Transverse colon (tissue), 4 donors: ENCODE measurements at places on chromosomes 2 and 18.

DNA sequence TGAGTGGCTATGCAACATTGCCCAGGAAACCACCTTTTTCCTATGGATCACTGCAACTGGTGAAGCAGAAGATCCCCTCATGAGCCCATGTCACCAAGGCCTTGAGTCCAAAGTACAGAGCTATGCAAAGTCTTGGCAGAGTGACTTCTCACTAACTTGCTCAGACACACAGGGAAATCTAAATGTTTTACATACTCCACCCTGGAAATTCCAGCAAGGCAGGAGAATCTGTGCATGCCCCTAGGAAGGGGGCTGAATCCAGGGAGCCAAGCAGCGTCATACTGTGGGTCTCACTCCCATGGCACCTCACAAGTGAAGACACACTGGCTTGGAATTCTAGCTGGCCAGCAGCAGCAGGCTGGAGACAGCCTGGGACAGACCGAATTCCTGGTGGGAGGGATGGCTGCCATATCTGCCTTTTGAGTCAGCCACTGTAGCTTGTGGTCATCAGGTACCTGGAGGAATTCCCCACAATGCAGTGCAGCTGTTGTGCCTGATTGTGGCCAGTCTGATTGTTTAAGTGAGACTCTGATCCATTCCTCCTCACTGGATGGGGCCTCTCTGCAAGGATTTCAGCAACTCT is 1817.4 kb downstream of the SUCLG1 start:
- H3K36me3 ChIP-seq: no peaks in the 10 kb centered on the region
- no peaks in the 10 kb centered on the region for H3K4me1 ChIP-seq
- DNase-seq: no peak
- no peaks in the 10 kb centered on the region for H3K27me3 ChIP-seq

- H3K27ac ChIP-seq: no peak overlapping the region
- H3K36me3 ChIP-seq: no peaks in the 10 kb centered on the region
- no peaks in the 10 kb centered on the region for H3K27me3 ChIP-seq
- no peak overlapping the region for H3K4me3 ChIP-seq
- no peaks in the 10 kb centered on the region for H3K4me1 ChIP-seq
These were observed 833.8 kb upstream of the PIK3C3 start for GRCh38 chr18:41121116-41121826.

DNA sequence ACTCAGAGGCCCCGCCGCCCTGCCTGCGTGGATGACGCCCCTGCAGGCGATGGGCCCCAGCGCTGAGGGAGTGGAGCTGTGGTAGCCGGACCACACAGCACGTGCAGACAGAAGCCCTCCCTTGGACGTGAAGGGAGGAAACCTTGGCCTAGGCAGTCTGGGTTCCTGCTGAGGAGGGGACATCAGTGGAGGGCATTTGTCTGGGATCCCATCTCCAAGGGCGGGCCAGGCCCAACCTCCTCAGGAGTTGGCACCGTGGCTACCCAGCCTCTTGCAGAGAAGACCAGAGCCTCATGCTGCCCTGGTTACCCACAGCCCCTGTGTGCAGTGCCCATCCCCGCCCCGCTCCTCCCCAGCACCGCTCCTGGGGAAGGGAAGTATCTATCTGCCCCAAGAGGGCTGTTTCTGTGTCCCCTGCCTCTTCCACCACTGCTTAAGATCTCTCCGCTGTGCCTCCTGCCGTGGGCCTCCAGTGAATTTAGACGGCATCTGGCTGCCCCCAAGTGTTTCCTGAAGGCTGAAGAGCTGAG is 241.8 kb downstream of the KLHL29 start:
- no peaks in the 10 kb centered on the region for H3K27me3 ChIP-seq
- H3K27ac ChIP-seq: no peak overlapping the region
- peaks cover 1% of the 10 kb centered on the region for H3K4me1 ChIP-seq
- no peak overlapping the region for H3K4me3 ChIP-seq
- DNase-seq: no peak
- no peaks in the 10 kb centered on the region for H3K36me3 ChIP-seq

DNA sequence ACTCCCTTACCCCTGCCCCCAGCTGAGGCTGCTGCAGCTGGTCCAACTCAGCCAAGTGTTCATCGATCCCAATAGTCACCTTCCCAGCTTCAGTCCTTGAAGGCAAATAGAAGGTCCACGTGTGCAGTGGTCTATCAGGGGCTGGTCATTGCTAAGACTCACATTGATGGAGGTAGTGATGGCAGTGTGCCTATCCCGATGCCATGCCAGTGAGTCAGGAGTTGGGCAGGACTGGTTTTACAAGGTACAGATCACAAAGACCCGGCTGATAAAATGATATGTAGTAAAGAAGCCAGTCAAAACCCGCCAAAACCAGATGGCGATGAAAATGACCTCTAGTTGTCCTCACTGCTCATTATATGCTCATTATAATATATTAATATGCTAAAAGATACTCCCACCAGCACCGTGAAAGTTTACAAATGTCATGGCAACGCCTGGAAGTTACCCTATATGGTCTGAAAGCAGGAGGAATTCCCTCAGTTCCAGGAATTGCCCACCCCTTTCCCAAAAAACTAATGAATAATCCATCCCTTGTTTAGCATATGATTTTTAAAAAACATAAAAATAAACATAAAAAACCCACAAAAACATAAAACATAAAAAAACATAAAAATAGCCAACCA is 2.9 kb upstream of the C2orf80 start:
- H3K4me3 ChIP-seq: no peak overlapping the region
- no peaks in the 10 kb centered on the region for H3K27me3 ChIP-seq
- H3K27ac ChIP-seq: no peak overlapping the region
- H3K4me1 ChIP-seq: no peaks in the 10 kb centered on the region
- no peak for DNase-seq

DNA sequence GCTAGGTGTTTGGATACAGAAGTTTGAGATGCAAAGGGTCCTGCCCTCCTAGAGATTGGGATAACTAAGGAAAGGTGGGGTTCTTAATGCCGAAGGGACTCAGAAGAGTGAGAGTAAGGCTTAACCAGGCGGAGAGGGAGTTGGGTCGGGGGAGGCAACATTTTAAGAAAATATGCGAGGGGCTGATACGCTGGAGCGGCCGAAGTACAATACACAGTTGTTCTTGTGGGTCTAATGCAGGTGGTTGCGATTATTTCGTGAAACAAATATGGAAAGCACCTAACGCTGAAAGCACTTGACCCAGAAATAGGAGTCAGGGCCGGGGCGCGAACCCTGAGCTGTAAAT is 344 bp upstream of the MRPL33 start:
- no peaks in the 10 kb centered on the region for H3K36me3 ChIP-seq
- H3K27ac ChIP-seq: peak overlapping the region; percentile 95
- DNase-seq: no peak
- peak overlapping the region; percentile 88 for H3K4me3 ChIP-seq
- H3K27me3 ChIP-seq: no peaks in the 10 kb centered on the region

GRCh38 chr2:240623531-240624010 is 1.7 kb upstream of the GPR35 start:
- no peak overlapping the region for H3K27ac ChIP-seq
- DNase-seq: no peak

- no peaks in the 10 kb centered on the region for H3K36me3 ChIP-seq
- no peaks in the 10 kb centered on the region for H3K27me3 ChIP-seq
- DNase-seq: no peak
These were observed 14.0 kb downstream of the MBD2 start for GRCh38 chr18:54210463-54210862.

DNA sequence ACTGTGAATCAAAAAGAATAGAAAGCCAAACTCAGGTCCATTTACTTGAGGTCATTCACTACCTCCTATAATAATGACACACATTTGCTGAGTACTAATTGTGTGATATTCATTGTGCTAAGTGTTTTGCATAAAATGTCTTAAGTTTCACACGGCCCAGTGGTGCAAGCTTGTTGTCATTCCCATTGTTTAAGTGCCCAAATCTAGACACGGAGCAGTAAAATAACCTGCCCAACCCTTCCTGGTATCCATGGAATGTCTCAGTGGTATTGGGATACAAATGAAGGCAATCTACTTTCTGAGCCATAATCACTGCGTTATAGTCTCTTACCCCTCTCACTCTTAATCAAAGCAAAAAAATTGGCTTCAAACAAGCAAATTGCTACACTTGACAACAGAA is 233.3 kb downstream of the NCKAP5 start:
- no peaks in the 10 kb centered on the region for H3K4me1 ChIP-seq
- H3K27ac ChIP-seq: no peak overlapping the region
- no peaks in the 10 kb centered on the region for H3K27me3 ChIP-seq
- DNase-seq: no peak
- no peak overlapping the region for H3K4me3 ChIP-seq

DNA sequence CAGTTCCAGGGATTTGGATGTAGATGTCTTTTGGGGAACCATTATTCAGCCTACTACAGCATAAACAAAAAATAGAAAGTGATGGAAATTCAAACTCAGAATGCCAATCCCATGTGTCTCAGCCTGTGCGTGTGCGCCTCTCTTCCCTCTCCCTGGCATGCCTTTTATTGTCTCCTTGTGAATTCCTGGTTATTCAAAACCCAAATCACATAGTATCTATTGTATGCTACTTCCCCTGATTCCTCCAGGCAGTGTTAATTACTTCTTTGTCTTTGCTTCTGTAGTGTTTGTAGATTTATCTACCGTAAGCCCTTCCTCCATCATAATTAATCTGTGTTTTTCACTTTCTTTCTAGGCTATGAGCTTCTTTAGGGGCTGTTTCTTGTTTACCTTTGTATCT is 38.9 kb downstream of the RHBDD1 start:
- H3K27me3 ChIP-seq: no peaks in the 10 kb centered on the region
- no peak for DNase-seq
- H3K27ac ChIP-seq: no peak overlapping the region

GRCh38 chr2:169090133-169090820 is 20.9 kb downstream of the DHRS9 start:
- H3K4me1 ChIP-seq: peaks cover 13% of the 10 kb centered on the region
- H3K27me3 ChIP-seq: no peaks in the 10 kb centered on the region
- H3K4me3 ChIP-seq: no peak overlapping the region

DNA sequence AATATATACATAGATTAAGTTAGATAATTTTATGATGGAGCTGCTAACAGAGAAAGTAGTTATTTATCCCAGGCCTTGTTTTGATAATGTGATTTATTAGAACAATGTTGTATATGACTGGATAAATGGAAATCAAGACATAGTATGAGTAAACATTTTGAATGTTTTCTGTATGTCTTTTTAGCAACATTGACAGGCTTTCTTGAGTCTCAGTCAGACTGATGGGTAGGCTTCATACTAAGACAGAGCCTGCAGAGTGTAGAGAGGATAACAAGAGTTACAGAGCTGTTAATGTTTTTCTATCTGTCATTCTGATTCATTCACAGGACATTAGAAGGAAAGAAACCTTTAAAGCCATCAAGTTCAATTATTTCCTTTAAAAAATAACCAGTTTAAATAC is 478.5 kb downstream of the LRP1B start:
- no peaks in the 10 kb centered on the region for H3K4me1 ChIP-seq
- no peak overlapping the region for H3K27ac ChIP-seq
- H3K4me3 ChIP-seq: no peak overlapping the region
- no peaks in the 10 kb centered on the region for H3K36me3 ChIP-seq
- DNase-seq: no peak

GRCh38 chr18:31648966-31649429 is 35.4 kb downstream of the B4GALT6 start:
- H3K27ac ChIP-seq: no peak overlapping the region
- no peaks in the 10 kb centered on the region for H3K36me3 ChIP-seq
- no peak for DNase-seq
- H3K27me3 ChIP-seq: no peaks in the 10 kb centered on the region

DNA sequence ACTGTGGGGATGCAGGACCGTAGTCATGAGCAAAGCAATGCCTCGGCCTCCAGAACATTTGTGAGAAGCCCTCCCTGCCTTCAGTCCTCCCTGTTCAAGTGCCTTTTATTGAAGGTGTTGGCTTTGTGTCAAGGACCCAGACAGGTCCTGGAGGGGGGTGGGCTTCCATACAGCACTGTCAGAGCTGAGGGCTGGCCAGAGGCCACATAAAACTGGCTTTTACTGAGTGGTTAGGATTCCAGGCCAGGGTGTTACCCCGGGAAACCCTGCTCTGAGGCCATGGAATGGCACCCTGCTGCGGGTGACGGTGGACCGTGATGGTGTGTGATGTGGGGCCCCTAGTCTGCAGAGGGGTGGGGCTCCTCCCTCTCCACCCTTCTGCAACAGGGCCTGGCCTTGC is 41.6 kb downstream of the TOGARAM2 start:
- no peak overlapping the region for H3K27ac ChIP-seq
- no peak for DNase-seq
- no peaks in the 10 kb centered on the region for H3K27me3 ChIP-seq
- H3K36me3 ChIP-seq: no peaks in the 10 kb centered on the region

DNA sequence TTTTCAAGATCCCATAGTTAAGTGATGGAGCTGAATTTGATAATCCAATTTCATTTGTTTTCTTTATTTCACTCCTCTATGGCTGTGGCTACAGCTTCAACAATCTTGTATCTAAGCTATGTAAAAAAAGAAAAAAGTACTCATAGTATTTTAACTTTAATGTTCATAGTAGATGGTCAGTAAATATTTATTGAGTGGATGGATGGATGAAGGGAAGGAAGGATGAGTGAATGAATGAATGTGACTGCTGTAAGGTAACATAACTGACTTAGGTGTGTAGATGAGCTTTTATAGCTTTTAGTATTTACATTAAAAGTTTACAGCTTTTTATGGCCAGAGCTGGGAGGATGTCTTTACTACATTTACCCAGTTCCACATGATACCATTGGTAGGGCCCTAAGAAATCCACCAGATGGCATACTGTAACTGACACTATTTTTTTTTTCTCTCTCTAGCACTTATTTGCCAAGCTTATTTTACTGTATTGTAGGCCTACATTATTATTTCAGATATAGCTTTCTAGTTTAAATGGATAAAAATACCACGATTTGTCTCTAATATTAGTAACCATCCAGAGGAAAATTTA is 13.4 kb upstream of the HRH4 start:
- peaks cover 5% of the 10 kb centered on the region for H3K4me1 ChIP-seq
- H3K27ac ChIP-seq: peak overlapping the region; percentile 4
- no peak overlapping the region for H3K4me3 ChIP-seq
- H3K27me3 ChIP-seq: no peaks in the 10 kb centered on the region

GRCh38 chr2:64336171-64336570 is 117.8 kb upstream of the LGALSL start:
- no peaks in the 10 kb centered on the region for H3K36me3 ChIP-seq
- H3K27ac ChIP-seq: no peak overlapping the region
- DNase-seq: no peak
- H3K4me3 ChIP-seq: no peak overlapping the region
- H3K27me3 ChIP-seq: no peaks in the 10 kb centered on the region

- no peak overlapping the region for H3K4me3 ChIP-seq
- no peaks in the 10 kb centered on the region for H3K27me3 ChIP-seq
- no peaks in the 10 kb centered on the region for H3K36me3 ChIP-seq
- peaks cover 46% of the 10 kb centered on the region for H3K4me1 ChIP-seq
These were observed 94.3 kb downstream of the HDAC4 start for GRCh38 chr2:239306274-239307220.

DNA sequence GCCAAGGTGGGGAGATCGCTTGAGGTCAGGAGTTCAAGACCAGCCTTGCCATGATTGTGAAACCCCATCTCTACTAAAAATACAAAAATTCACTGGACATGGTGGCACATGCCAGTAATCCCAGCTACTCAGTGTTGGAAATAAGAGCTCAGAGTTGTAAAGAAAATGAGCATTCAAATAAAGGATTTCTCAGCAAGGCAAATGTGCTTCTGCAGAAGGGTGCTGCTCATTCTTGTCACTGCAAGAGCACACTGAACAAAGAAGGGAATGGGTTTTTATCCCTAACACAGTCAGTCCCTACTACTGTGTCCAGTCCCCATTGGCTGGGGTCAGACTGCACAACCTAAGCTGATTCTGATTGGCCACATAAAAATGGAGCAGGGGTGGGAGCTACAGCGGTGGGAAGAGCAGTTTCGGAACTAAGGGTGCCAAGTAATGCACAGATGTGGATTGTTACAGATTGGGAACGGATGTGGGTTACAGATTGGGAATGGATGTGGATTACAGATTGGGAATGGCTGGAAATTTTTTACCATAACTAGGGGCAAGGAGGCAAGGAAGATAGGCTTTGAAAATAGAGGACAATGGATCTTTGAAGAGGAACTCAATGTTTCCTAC is 31.1 kb upstream of the TRAPPC8 start:
- no peaks in the 10 kb centered on the region for H3K36me3 ChIP-seq
- no peak for DNase-seq
- no peaks in the 10 kb centered on the region for H3K27me3 ChIP-seq
- H3K4me1 ChIP-seq: no peaks in the 10 kb centered on the region
